ENCODE measurements at places on chromosomes 2 and 18.

GRCh38 chr2:110886826-110887573 is 154.6 kb downstream of the ACOXL start:
- DNase-seq: no peak

DNA sequence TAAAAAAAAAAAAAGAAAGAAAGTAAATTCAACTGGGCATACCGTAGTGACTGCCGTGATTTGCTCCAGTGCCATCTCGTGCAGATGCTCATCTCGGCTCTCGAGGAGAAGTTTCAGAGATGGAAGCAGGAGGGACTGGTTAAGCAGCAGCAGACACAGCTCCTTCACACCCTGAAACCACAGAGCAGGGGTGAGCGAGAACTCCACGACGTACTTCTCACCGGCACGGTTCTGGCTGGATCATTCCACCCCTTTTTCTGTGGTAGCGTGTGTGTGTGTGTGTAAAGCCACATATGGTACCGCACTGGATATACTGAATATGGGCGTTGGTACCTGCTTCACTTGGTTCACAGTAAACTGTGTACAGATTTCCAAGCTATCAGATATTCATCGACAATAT is 382.2 kb downstream of the NBAS start:
- DNase-seq: no peak

- DNase-seq: no peak
Measured at GRCh38 chr18:22272242-22272641, 102.9 kb downstream of the GATA6 start.

GRCh38 chr2:12721566-12722446 is 5.1 kb downstream of the TRIB2 start:
- peak; percentile 48 for DNase-seq

DNA sequence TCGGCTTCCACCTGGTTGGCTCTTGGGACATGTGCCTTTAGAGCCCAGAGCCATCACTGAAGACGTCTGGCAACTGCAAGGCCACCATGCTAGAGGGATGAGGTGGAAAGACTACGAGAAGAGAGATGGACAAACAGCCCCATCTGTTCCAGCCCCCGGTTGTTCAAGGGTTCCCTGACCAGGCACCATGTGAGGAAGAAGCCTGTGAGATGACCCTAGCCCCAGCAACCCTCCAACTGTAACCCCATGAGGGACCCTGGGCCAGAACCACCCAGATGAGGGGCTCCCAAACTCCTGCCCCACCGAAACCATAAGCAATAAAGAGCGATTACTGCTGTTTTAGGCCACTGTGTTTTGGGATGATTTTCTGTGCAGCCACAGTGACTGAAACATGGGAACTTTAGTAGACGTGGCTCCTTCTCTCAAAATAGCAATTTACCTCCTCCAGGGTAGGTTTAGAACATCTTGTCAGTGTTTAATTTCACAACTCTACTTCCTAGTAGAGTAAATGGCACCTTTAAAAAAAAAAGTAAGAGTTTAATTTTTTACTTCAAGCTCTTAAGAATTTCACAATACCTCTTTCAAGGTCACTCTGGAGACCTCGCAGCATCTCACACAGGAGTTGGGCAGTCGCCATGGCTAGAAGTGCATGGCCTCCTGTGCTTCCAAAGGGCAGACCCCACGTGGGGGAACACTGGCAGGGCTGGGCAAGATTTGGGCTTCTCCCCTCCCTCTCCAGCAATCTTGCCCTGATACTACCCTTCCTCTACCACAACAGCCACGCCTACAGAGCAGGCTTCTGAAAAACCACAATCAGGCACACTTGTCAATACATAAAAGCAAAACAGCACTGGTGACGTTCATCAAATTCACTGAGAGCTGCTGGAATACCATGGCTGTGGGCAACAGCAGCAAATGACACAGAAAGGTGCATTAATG is 48.8 kb downstream of the TMEM163 start:
- peak; percentile 72 for DNase-seq

DNA sequence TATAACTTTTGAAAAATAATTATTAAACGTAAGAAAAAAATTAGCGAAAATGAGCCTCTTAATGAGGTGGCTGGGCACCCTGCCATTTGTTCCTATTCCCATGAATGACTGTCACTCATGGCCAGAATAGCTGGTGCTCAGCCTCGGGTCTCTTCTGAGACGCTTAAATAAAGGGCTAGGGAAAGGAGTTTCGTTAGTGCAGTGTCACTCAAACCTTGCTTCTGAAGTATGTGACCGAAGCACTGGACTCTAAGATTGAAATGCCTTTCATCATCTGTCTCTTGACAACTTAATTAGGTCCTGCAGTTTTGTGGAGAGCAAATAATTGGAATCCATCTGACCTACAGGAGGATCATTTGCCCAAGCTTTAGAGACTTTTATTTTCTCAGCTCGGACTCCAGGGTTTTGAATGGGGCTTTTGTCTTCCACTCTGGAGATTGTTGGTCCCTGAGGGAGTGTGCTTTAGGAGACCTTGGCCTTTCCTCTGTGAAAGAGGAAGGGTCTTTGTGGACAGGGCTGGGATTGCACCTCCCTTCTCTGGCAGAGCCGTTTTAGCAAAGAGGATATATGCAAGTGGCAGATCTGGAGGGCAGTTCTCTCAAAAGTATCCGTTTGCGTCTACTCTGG is 42.3 kb upstream of the FHOD3 start:
- DNase-seq: no peak

GRCh38 chr2:65411056-65411795 is 21.2 kb downstream of the SPRED2 start:
- DNase-seq: no peak

GRCh38 chr18:68740966-68741365 is 26.1 kb upstream of the TMX3 start:
- DNase-seq: no peak

DNA sequence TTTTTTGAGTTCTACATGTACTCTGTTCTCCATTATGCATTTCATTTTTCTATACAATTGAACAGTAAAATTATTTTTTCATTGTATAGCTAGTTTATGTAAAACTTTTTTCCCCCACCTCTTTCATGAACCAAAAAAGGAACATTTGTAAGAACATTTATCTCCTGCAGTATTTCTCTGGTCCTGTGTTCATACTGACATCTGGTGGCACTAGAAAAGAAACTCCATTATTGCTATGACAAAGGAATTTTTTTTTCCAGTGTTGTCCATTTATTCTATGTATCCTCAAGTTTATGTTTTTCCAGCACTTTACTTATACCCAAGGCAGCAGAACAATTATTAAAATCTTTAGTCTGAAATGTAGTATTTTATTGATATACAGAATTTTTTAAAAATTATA is 27.4 kb upstream of the CHAC2 start:
- DNase-seq: no peak

- no peak for DNase-seq
Measured at GRCh38 chr18:10759241-10759640, 233.4 kb downstream of the NAPG start.

- no peak for DNase-seq
Measured at GRCh38 chr2:26993768-26994167, 23.3 kb downstream of the MAPRE3 start.

DNA sequence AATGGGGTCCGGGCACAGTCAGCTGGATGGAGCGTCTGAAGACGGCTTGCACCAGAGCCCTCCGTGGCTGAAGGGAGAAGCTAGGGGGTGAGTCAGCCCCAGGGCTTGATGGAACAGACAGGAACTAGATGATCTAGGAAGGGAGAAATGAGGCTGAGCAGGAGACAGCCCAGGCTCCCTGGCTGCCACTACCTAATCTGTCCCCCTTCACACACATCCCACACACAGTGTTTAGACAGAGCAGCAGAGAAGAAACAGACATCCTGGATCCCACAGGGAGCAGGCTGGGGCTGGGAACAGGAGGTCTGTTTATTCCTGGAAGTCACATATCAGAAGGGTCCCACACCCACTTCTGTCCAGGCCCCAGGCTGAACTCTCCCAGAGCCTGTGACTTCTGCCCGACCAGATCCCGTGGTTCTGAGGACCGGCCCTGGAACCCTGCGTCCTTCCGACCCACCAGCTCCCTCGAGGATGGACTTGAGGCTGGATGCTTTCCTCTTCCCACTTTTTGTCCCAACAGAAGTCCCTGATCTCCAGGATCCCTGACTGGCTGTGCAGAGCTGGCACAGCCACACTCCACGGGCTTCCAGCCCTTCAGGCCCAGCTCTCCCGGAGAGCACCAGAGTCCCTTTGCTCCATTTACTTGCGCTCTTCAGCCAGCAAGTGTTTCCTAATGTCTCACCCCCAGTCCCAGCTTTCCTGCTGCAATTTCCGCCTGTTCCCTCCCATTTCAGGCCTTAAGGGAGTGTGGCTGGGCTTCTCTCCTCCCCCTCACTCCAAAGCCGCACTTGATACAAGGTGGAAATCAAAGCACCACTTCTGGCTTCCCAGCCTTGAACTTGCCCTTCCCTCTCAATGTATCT is 1.5 kb upstream of the GPBAR1 start:
- no peak for DNase-seq

GRCh38 chr2:98378196-98378595 is 31.9 kb downstream of the CNGA3 start:
- no peak for DNase-seq

GRCh38 chr2:68093634-68094033 is 30.8 kb upstream of the C1D start:
- DNase-seq: no peak

GRCh38 chr2:86330001-86330400 is 7.4 kb downstream of the REEP1 start:
- DNase-seq: no peak

DNA sequence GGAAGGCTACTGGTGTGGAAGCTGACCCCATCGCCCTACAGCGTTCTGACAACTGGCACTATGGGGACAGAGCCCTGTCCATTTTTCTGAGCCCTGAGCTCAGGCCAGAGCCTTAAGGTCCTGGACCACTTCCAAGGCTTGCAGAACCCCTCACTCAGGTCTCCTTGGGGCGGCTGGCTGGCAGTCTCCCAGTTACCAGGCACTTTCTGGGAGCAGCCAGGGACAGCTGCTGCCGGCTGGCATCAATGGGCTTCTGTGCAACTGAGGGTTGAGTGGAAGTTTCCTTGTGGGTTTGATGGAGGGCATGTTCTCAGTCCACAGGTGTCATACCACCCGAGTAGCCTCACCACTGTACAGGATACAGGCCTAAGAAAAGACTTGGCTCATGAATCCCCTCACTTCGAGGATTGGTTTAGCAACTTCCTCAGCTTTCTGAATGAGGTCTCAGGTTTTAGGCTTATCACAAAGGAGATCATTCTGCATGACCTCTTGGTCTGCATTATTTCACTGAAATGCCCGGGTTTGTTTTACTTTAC is 27.4 kb upstream of the WIPF1 start:
- DNase-seq: no peak

DNA sequence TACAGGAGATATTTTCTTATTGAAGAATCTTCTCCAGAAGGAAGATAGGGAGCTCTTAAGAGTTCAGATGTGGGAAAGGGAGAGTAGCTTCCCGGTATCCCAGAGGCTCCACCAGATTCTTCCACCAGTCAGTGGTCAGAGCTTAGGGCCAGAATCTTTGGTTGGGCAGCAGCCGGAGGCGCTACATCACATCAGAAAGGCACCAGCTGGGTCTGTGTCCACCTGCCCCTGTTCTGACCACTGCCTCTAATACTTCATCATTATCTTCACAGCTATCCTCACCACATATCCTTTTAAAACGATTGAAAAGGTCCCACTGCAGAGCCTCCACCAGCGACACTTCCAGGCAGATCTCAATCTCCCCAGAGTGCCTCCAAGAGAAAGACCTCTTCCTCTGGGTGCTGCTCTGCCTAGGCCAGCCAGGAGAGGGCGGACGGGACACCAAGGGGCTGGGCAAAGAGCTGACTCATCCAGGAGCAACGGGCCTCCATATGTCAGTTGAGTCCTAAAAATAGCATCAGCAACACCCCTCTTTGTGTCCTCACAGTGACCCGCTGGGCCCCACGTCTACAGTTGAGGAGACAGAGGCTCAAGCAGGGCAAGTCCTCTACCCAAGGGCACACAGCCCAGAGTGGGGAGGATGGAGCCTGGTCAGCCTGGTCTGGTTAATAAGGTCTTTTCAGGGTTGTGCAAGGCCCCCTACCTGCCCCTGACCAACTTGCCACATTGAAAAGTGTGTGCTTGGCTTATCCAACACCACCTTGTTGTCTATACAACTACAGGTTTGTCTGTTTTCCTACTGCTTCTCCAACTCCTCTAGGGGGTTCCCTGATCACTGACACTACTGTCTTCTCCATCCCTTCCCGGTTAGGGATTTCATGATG is 81.2 kb downstream of the ADD2 start:
- peak; percentile 56 for DNase-seq

- no peak for DNase-seq
Measured at GRCh38 chr2:128813352-128814034, 494.8 kb upstream of the HS6ST1 start.

GRCh38 chr2:196367633-196368032 is 196.3 kb upstream of the STK17B start:
- DNase-seq: no peak

DNA sequence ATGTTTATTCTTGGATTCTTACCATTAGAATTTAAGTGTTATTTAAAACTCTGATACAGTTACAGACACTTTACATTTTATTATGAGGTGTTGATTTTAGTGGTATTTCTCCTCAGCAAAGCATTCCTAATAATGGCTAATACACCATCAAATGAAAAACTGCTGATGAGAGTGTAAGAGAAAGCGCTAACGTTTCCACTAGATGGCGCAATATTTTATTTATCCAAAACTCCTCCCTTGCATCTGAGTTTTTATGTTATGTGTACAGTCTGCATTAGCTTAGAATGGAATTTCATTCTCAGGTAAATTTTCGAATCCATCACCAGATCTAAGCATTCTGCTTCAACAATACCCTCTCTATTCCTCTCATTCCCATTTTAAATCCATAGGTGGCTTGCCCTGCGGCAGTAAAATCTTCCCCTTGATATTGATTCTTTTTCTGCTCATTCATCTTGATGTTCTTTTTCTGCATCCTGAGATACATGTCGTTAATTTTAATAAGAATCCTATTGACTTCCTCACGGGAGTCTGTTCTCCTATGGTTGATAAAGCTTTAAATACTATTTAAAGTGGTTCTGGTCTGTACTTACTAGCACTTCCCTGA is 53.9 kb downstream of the PRKRA start:
- DNase-seq: no peak

DNA sequence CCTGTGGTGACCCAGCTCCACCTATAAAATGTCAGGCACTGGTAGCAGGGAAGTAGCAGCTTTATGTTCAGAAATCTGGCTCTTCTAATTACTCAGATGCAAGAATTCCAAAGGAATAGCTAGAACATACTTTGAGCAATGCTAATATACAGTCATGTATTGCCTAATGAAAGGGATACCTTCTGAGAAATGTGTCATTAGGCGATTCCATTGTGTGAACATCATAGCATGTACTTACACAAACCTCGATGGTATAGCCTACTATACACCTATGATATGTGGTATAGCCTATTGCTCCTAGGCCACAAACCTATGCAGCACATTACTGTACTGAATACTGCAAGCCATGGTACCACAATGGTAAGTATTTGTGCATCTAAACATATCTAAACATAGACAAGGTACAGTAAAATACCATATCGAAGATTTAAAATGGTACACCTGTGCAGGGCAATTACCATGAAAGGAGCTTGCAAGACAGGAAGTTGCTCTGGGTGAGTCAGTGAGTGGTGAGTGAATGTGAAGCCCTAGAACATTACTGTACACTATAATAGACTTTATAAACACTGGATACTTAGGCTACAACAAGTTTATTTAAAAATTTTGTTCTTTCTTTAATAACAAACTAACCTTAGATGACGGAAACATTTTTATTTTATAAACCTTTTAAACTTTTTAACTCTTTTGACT is 50.3 kb upstream of the ETAA1 start:
- DNase-seq: no peak

GRCh38 chr2:156006721-156007618 is 325.6 kb downstream of the NR4A2 start:
- no peak for DNase-seq

Measured in activated naive CD4-positive, alpha-beta T cell treated with anti-CD3 and anti-CD28 coated beads for 36 hours (primary cell).